CD4-positive, alpha-beta memory T cell (primary cell): ENCODE measurements at places on chromosomes 3 and 15. TPM values are rescaled to one million over a fixed set of nuclear protein-coding genes. Genes with fewer than 3 reads are reported as not detected.

Gene GJD2
- not detected for total RNA-seq

Gene PLA2G4E
- total RNA-seq: not detected

Gene GOLGA6L6
- not detected for total RNA-seq

Gene GLDN
- total RNA-seq: not detected

Gene KCNH8
- total RNA-seq: 0.19 TPM

DNA sequence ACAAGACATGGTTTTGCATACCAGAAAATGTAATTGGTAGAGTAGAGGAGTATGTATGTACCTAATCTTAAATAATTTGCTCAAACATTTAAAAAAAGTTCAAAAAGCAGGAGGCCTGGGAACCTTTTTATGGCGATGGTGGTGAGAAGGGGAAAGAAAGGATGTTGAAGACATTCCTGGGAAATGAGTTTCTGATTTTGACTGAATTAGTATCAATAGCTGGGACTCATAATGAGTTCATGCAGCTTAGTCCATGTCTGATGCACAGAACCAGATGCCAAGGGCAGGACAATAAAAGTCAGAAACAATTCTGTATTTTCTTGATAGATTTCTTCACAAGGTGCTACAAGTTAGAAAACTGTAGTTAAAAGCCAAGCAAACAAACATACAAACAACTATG is 395.3 kb downstream of the GAP43 start:
- DNase-seq: no peak

GRCh38 chr3:180743813-180744590 is 64.7 kb upstream of the CCDC39 start:
- no peak for DNase-seq

GRCh38 chr15:85071061-85071460 is 89.4 kb downstream of the PDE8A start:
- DNase-seq: no peak

DNA sequence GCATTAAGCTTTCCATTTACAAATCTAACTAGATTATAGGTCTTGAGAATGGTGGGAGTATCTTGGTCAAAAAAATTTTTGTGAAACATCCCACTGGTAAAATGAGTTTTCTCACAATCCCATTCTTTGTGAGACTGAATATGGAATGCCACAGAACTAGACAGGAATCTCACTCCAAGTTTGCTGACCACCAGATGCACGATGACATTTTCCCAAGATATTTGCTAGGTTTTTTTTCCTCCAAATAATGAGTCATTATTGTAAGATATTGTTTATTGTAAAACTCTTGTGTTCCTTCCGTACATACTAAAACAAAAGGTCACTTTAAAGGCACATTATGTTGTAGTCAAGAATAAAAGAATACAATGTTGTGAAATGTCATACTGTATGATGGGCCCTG is 53.9 kb downstream of the COPS2 start:
- DNase-seq: no peak
